Temporal lobe (tissue), 4 donors: ENCODE measurements at places on chromosomes 7 and 10. TPM values are rescaled to one million over a fixed set of nuclear protein-coding genes. Genes with fewer than 3 reads are reported as not detected.

Gene MKLN1
- total RNA-seq, result 39.8 TPM

Gene POU6F2
- total RNA-seq, result 3.7 TPM

Gene FXYD4
- not detected for total RNA-seq

Gene UCN3
- not detected for total RNA-seq

Gene CCDC172
- total RNA-seq, result not detected

Gene NEBL
- total RNA-seq, result 43.0 TPM

Gene OR2A1
- under 0.01 TPM for total RNA-seq

Gene ANXA8L1
- total RNA-seq, result not detected

Gene ADAM12
- total RNA-seq, result 6.1 TPM

Gene LRRC72
- total RNA-seq, result not detected

Gene SUMF2
- total RNA-seq, result 35.7 TPM

Gene SLC18A2
- under 0.01 TPM for total RNA-seq

Gene RASSF4
- 12.0 TPM for total RNA-seq

Gene ITGA8
- 3.2 TPM for total RNA-seq

Gene PGAM2
- 1.7 TPM for total RNA-seq

Gene CREB3L2
- 1.7 TPM for total RNA-seq
